Renal cortical epithelial cell (primary cell): ENCODE measurements at places on chromosomes 12 and 14.

- no peak for DNase-seq
Observed at GRCh38 chr14:99260587-99261551, 11.1 kb downstream of the BCL11B start.

DNA sequence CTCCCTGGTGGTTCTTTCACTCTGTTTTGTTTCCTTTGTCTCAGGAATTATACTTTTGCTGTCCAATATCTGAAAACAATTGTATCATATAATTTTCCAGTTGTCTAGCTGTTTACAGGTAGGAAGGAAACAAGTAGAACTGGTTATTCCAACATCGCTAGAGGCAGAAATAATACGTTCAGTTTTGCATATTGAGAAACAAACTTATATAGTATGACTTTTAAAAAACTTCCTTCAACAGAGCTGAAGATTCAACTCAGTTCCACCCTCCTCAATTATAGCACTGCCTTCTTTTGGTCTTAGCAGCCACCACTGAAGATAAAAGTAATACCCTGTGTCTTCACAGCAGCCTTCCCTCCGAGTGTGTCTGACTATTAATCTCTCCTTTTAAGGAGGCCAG, 214.3 kb downstream of the EFCAB11 start:
- peak; percentile 17 for DNase-seq

- peak; percentile 57 for DNase-seq
Observed at GRCh38 chr12:68350753-68351152, 18.6 kb upstream of the MDM1 start.

GRCh38 chr12:16881986-16882570, 276.1 kb upstream of the LMO3 start:
- no peak for DNase-seq

DNA sequence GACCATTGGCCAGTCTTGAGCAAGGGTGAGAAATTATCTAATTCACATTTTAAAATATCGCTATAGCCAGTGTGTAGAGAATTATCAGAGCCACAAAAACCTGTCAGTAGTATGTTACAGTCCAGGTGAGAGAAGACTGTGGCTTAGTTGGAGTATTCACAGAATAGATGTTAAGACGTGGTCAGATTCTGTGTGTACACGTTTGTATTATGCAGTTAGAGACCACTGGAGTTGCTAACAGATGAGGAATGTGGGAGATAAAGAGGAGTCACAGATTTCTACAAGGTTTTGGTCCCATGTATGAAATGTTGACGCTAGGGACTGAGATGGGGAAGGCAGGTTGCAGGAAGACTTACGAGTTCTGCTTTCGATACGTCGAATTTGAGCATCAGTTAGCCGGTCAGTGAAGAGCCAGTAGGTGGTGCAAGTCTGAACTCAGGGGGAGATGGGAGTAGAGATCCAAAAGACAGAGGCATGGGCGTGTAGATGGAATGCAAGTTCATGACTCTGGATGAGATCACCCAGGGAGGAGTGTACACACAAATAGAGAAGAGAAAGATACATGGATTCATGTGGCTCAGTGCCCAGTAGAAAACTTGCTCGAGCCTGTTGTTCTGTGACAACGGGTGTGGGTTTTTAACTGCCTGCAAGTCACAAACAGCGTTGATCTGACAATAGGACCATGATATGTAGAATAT, 114.8 kb upstream of the FLRT2 start:
- peak; percentile 78 for DNase-seq

GRCh38 chr12:65510584-65511050, 232.1 kb downstream of the MSRB3 start:
- DNase-seq: no peak

- DNase-seq: no peak
Observed at GRCh38 chr12:84986586-84986985, 49.5 kb downstream of the TSPAN19 start.

- DNase-seq: no peak
Observed at GRCh38 chr12:27246774-27247173, 2.7 kb downstream of the STK38L start.

DNA sequence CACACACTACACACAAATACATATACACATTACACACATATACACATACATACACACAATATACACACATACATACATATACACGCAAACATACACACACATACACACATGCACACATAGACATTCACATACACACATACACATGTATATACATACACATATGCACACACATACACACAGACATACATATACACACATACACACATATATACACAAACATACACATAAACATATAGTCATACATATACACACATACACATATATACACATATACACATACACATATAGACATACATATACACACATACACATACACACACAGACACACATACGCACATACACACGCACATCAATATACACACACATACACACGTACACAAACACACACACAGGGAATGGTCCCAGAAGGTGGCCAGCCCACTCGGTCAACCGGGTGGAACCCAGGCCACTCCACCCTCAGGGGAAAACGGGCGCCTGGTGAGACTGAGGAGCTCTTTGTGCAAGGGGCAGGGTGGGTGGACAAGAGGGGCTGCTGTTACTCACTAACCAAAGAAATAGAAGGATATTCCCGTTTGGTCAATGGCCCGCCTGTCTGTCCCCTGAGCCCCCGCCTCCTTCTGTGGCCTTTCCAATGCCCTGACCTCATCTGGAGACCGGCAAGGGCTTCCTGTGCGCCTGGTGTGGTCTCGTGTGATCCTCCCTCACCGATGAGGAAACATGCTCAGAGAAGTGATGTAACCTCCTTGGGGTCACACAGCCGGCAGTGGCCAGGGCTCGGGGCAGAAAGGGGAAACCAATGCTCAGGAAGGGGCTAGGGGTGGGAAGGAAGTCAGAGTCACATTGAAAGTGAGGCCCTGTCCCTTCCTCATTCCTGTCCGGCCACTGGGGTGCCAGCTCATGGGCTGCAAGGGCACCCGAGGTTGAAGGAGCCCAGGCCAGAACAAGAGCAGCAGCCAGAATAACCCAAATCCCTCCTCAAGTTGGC, 5.3 kb downstream of the TRPV4 start:
- DNase-seq: no peak

- DNase-seq: no peak
Observed at GRCh38 chr12:113462998-113463745, 8.5 kb downstream of the LHX5 start.

DNA sequence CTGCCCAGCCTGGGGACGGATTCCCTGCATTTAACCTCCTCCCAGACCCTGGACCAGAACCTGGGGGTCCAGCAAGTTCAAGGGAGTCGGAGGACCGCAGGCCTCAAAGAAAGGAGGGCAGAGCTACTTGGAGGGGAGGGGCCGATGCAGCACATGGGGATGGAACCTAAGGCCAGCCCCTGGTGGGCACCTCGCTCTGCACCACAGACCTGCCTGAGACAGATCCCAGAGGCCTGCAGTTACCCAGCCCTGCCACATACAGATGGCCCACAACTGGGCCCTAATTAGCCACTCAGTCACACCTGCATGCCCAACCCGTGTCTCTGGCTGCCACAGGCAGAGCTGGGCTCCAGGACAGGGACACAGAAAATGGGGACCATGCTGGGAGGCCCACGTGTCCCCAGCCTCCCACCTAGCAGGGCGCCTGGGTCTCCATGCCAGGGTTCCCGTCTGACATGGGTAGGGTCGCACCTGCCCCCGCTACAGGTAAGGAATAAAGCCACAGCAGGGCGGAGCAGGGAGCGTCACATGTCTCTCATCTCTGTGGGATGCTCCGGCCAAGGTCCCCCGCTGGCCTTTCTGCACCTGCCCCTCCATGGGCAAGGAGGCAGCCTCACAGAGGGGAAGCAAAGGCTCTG, 16.7 kb downstream of the AKT1 start:
- DNase-seq: no peak

- DNase-seq: no peak
Observed at GRCh38 chr12:1692895-1693610, 2.2 kb downstream of the ADIPOR2 start.

GRCh38 chr12:97835541-97835940, 372.9 kb downstream of the RMST start:
- DNase-seq: no peak
